ENCODE measurements at places on chromosomes 2 and 18. TPM values are rescaled to one million over a fixed set of nuclear protein-coding genes. Genes with fewer than 3 reads are reported as not detected.

The DYNAP gene
- not detected for total RNA-seq

The SIX2 gene
- total RNA-seq = 0.65 TPM

The FKBP1B gene
- total RNA-seq = 3.1 TPM

The C1QL2 gene
- total RNA-seq = not detected

The GORASP2 gene
- 57.1 TPM for total RNA-seq

The MC5R gene
- total RNA-seq = not detected

The SLC30A3 gene
- total RNA-seq = 10.1 TPM

The PLCD4 gene
- 0.43 TPM for total RNA-seq
